Activated CD8-positive, alpha-beta memory T cell treated with anti-CD3 and anti-CD28 coated beads for 1 hour (primary cell): ENCODE measurements at places on chromosomes 6 and 20.

DNA sequence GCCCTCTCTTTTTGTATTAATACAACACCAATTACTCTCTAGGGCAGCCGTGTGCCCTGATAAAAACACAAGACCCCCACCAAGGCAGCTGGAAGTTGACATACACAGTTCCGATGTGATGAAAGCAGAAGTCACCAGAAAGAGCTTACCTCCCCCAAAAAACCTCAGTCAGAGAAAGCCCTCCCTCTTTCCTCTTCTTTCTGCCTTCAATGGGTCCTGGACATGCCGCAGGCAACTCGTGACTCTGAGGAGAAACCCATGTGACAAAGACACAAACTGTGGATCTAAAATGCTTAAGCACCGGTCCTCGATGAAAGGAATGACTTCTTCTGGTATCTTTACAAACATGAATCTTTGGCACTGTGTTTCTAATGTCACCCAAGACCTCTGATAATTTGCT, 117.7 kb upstream of the CCDC28A start:
- no peak for DNase-seq

- DNase-seq, result no peak
Observed at GRCh38 chr20:47638851-47639250, 137.2 kb downstream of the NCOA3 start.

DNA sequence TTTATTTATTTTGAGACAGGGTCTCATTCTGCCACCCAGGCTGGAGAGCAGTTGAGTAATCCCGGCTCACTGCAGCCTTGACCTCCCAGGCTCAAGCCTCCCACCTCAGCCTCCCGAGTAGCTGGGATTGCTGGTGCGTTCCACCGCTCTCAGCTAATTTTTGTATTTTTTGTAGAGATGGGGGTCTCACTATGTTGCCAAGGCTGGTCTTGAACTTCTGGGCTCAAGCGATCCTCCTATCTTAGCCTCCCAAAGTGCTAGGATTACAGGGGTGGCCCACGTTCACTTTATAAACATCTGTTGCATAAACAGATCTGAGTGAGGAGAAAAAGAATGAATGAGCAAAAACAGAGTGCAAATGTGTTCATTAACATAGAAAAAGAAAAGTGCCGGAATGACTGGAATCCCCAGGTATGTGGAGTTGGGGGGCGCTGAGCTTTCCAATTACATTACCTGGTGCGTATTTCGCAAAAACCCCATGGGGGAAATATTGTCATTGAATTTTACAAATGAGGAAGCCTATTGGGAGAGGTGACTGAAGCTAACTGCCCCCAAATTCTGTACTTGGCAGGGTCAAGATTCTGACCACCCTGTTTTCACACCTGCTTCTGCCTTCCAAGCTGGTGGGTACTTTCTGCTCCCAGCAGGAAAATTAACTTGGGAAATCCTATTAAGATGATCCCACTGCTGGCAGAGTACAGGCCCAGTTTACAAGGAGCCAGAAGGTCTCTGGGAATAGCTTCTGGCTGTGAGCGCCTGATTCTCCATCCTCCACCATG, 207.7 kb upstream of the JARID2 start:
- no peak for DNase-seq

GRCh38 chr20:63562461-63563224, 8.7 kb downstream of the FNDC11 start:
- no peak for DNase-seq

DNA sequence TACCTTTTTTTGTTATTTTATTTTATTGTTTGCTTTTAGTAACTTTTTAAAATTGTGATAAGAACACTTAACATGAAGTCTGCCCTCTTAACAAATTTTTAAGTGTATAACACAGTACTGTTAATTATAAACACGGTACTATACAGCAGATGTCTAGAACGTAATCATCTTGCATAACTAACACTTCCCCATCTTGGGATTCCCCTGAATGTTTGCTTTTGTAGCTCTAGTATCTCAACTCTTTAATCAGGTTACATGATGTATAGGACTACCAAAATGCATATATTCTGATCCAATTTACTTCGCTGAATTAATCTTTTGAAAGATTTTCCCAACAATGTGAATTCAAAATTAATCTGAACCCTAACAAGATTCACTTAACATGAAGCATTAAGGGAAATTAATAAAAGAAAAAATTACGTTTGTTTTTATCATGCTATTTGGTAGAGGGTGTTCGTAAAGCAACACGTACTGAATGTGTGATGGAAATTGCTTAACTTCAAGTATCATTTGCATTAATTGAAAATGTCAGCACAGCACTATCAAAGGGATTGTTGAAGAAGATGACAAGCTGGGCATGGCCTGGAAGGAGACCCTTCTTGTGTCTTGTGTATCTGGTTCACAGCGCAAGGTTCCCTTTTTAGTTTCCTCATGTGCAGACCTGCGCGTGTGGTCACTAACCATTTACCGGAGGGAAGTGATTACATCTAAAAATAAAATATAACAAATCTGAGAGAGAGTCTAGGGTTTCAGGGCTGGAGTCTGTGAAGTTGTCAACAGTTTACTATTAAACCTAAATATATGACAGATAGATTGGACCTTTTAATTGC, 15.2 kb downstream of the COL19A1 start:
- DNase-seq, result no peak

DNA sequence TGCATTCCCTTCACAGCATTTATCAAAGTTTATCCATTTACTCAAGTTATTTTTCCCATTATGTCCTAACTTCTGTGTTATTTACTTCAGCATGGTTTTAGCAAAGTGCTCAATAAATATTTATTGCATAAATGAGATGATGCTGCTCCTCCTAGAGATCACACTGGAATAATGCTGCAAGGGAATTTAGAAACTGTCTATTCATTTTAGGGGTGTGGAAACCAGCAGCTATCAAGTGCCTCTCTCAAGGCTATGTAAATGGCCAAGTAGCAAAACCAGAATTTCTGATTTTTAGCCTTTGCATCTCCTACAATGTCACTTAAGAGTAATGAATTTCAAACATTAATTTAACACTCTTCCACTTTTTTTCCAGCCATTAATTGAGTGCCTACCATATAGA, 316.2 kb downstream of the COL12A1 start:
- no peak for DNase-seq

DNA sequence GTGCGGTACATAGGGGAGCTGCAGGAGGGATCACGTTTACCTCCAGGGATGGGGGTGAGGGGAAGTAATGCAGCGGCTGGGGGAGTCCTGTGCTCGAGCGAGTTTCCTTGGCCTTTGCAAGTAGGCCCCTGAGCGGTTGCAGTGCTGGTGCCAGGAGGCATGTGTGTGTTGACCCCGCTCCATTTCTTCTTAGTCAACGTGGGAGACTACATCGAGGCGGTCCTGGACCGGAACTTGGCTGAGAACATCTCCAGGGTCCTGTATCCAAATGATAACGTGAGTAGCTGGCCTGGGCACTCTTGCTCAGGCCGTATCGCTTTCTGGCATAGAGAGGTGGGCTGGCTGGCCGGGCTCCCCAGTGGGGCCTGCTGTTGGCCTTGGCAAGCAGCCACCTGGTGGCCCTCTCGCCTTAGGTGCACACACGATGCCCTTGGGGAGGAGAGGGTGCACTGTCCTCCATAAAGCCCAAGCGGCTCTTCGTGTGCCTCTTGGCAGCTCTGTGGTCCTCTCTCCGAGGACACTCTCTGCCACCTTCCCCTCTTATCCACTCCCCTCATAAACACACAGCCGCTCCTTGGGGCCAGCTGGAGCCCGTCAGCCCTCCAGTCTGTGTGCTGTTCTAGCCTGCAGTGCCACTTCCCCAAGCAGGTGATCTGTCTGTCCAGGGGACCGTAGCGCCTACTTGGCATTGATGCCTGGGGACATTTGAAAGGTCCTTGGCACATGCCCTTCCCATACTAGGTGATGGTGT, 29.3 kb downstream of the PYGB start:
- no peak for DNase-seq

DNA sequence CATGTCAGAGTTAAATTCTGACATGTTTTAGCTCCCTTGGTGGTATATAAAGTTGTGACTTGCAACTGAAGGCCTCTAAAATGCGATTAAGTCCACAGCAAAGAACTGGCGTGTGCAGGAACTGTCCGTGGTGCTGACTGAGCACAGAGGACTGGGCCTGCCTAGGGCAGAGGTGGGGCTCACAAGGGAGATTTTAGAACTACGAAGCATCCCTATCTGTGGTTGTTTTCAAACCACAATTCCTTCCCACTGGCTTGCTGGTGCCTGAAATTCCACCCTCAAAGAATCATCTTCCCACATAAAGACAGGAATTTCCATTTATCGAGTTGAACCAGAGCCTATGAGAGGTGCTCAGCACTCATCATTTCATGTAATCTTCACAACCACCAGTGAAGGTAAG, 30.1 kb downstream of the RIMS4 start:
- DNase-seq, result peak; percentile 15

- no peak for DNase-seq
Observed at GRCh38 chr6:101453221-101453620, 59.7 kb downstream of the GRIK2 start.

DNA sequence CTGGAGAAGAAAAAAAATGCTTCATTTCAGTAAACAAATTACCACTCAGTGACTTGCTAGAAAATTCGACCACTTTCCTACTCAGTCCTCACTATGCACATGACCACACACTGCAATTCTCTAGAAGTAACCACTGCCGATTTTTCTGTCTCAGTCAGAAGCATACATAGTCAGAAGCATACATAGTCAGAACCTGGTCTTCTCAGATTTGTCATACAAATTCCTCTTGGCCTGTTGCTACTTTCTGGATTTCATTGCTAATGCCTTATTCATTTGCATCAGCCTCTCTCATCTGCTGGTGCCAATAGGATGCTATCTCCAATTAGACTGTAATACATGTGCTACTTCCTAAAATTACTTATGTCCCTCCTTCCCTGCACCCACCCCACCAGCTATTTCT, 10.2 kb upstream of the KIF16B start:
- DNase-seq, result no peak

GRCh38 chr6:33297406-33297955, 1.3 kb downstream of the RGL2 start:
- DNase-seq, result no peak

- DNase-seq, result no peak
Observed at GRCh38 chr20:22536956-22537756, 47.2 kb downstream of the FOXA2 start.

- no peak for DNase-seq
Observed at GRCh38 chr20:33653218-33653899, 8.8 kb upstream of the C20orf144 start.

DNA sequence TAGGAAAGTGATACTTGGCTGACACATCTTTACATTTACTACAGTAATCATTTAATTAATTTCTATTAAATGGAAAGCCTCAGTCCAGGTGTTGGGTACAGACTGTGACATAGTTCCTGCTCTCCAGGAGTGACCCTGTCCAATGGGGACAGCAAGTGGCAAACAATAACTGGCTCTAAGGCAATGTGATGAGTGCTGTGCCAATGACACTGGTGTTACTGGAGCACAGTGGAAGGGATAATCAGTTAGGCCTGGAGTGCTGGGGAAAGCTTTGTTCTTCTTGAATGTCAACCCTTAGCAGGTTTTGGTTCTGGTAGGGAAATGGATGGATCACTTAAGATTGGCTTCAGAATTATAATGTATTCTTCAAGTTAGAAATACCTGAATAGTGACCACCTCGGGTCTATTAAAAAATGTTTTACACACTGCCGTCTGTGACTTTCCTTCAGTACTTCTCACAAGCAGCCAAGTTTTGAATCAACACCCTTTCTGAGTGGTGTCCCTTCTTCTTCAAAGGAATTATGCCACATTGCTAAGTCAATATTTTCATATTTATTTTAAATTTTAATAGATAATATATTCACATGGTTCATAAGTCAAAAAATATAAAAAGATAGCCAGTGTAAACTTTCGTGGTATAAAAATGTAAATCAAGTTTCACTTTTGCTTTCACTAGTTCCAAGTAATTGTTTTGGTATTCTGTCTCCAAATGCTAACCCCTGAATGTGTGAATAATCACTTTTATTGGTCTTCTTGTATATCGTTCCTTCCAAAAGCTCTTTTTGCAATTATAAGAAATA, 9.6 kb downstream of the CMTR1 start:
- no peak for DNase-seq

- DNase-seq, result no peak
Observed at GRCh38 chr20:15992564-15992963, 580.7 kb downstream of the KIF16B start.

- no peak for DNase-seq
Observed at GRCh38 chr6:7546020-7546369, 4.5 kb downstream of the DSP start.

GRCh38 chr6:15502446-15503345, 160.1 kb downstream of the DTNBP1 start:
- no peak for DNase-seq

DNA sequence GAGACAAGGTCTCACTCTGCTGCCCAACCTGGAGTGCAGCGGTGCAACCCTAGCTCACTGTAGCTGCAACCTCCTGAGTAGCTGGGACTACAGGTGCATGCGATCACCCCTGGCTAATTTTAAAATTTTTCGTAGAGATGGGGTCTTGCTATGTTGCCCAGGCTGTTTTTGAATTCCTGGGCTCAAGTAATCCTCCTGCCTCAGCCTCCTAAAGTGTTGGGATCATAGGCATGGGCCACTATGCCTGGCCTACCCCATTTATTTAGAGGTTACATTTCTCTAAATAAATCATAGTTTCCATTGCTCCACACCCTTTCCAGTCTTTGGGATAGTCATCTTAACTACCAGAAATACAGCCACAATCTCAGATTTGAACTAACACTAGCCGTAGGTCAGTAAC, 134.7 kb upstream of the CITED2 start:
- DNase-seq, result no peak

DNA sequence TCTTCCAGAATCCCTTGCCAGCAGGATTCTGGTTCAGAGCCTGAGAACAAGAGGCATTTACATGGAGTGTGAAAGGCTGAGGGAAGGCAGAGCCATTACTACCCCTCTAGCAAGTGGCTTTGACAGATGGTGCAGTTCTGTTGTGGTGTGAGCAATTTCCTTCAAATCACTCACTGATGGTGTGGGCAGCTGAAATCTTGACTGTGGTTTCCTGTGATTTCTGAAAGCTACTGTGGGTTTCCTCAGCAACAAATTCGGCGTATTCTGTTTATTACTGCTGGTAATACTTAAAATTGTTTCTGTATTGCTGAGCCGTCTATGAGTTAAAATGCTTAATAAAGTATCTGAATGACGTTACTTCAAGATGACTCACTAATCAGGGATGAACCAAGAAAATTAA, 181.5 kb upstream of the TCF21 start:
- no peak for DNase-seq

- DNase-seq, result no peak
Observed at GRCh38 chr6:118589186-118589585, 41.1 kb downstream of the PLN start.

DNA sequence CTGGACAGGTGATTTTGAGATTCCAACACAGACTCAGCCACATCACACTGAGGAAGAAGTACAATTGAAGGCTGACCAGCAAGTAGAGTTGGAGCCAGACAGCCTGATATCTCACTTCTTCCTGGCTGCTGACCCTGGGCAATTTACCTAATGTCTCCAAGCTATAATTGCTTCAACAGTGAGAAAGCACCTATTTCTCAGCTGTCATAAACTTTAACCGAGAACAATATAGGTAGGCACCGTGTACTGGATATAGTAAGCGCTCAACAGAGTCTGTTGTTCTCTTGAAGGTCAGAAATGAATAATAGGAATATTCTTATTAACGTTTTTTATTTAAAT, 28.3 kb downstream of the STX7 start:
- DNase-seq, result no peak
